ENCODE measurements at places on chromosomes 6 and 20.

- no peak for DNase-seq
Measured at GRCh38 chr6:167214206-167214605, 56.4 kb upstream of the GPR31 start.

- DNase-seq: peak; percentile 23
Measured at GRCh38 chr20:59121714-59122565, 41.7 kb upstream of the ZNF831 start.

DNA sequence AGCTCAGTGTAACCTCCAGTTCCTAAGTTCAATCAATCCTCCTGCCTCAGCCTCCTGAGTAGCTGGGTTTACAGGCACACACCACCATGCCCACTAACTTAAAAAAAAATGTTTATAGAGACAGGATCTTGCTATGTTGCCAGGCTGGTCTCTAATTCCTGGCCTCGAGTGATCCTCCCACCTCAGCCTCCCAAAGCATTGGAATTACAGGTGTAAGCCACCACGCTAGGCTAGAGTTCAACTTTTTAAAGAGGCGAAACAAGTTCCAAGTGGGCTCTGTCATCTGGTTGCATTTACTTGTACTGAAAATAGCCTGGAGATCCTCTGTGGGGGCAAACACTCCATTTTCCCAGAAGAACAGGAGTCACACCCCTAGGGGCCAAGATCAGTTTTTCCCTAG is 100.7 kb upstream of the RIPOR2 start:
- no peak for DNase-seq

DNA sequence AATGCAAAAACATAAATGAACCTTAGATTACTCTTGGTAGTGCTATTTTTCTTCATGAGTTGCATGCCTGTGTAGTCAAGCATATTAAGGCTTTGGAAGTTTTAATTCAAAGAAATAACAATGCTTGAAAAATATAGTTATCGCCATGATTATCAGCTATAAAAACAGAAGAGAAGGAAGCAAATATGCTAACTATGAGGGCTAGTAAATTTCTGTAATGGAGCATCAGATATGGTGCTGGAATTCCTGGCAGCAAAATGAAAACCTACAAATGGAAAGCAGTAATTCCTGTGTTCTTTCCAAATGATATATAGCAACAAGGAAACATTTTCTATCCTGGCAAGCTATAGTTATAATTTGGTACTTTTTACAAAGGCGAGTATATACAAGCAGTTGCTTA is 29.7 kb downstream of the DOP1A start:
- DNase-seq: no peak

DNA sequence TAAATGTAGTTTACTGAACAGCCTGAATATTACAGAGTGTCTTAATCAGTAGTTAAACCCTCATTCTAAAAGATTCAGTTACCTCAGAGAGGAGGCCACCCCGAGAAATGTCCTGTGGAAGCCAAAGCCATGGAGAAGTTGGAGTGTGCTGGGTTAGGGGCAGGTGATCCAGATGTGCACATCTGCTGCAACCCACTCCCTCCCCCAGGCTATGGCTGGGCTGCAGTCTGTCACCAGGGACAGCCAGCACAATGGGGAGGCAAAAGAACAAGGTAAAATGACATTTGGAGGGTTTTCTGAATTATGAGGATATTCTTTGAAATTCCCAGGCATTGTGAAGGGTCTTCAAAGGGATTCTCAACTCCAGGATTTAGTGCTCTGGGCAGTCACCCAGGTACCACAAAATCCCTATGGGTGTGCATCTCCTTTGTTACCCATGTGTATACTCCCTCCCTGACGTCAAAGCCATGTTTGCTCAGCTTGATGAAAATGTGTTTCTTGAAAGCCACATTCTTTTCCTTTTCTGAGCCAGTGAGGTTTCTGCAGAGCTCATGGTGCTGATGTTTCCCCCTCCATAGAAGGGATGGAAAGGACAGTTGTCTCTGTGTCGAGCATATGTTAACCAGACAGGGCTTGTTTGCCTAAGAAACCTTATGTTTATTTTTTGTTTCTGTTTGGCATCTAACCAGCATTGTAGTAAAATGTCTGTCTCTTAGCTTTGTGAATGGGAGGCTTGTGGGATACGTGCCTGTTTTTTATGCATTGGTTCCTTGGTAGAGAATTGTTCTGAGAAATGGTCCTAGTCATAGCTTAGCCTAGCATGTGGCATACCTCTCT is 212.3 kb upstream of the TBX18 start:
- DNase-seq: no peak

DNA sequence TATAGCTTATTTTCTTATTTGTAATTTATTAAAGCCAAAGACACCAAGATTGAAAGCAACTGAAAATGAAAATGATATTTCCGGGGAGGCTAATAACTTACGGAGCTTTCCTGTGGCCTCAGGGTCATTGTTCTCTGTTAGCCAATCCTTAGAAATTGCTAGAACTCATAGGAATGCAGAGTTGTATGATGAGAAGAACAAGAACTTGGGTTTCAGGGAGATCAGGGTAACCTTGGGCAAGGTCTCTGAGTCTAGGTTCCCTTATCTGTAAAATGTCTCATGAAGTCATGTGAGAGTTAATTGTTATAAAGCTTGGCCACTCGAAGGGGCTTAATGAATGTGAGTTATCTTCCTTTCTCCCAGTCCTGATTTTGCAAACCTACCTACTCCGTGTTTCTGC is 20.1 kb upstream of the SERINC3 start:
- DNase-seq: no peak

DNA sequence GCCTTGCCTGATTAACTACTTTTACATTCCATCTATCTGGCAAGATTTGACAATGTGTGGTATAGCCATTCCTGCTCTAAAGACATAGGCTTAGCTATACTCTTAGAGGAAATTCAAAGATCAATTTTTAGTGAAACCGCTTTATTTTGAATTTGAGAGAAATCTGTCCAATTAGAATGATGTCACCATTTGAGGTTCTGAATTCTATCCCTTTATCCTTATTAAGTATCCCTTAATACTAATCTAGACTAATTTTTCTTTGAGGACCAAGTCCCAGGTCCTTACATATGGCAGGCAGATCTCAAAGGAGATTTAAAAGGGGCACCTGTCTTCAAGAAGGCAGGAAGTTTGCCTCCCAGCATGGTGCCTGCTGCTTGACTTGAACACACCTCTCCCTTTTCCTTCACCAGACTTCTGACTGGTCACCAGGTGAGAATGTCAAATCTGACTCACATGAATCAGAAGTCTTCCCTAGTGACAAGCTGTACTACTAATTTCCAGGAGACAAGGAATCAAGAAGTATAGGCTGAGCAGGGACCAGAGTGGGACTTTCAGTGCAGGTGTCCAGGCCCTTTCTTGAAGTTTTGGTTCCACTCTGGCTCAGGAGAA is 15.0 kb upstream of the MRAP2 start:
- DNase-seq: no peak

DNA sequence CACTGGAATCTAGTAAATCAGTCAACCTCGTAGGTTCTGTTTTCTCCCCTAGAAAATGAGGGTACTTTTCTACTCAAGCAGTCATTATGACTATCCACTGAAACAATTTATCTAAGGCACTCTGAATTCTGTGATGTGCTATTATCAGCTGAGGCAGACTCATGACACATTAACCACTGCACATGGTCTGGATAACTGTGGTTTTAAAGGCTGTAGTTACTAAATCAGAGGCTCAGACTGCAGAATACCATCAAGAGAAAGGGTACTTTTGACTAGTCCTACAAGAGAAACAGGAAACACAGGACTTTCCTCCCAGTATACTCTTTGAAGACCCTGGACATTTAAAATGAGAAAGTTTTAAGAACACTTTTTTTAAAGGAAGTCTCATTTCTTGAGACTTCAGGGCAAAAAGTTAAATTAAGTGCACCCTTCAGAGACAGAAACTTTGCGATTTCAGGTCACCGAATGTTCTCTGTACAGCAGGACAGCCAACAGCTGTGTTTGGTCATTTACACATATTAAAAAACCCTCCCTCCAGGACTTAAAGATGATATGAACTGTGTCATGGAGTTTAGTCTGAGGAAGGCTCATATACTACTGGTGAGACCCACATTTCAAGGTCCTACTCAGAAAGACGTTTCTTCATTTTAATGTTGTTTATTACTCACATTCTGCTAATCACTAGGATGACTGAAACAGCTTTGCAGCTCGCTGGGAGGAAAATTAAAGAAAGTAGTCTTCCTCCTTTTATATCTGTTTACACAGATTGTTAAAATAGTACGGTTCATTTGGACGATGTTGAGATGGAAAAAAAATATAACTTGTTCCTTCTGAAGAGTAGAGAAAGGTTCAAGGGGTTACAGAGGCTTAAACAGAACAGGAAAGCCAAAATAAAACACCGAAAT is 19.9 kb downstream of the ATXN1 start:
- DNase-seq: no peak

DNA sequence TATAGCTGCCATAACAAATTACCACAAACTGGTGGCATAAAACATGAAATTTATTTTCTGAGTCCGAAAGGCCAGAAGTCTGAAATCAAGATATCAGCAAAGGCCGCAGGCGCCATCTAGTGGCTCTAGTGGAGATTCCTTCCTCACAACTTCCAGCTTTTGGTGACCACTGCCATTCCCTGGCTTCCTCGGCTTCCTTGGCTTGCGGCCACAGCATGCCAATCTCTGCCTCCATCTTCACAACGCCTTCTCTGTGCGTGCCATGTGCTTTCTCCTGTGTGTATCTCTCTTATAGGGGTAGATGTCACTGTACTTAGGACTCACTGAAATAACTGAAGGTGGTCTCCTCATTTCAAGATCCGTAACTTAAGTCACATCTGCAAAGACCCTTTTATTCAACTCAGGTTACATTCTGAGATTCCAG is 5.4 kb upstream of the PLAGL1 start:
- DNase-seq: peak; percentile 73

DNA sequence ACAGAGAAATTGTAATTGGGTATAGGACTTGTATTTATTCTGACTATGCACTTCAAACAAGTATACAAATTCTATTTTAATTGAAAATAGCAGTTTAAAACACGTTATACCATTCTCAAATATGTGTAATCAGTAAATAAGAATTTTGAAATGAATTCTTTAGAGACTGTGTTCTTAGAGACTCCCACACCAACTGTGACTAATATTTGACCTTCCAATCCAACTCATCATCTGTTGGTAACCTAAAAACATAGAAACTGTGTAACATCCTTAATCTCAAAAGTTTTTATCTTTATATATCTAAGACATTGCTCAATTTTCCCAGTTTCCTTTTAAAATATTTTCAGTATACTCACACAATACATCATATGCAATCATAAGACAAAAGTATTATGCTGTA is 83.9 kb downstream of the KHDRBS2 start:
- DNase-seq: no peak

Measured in stimulated activated CD4-positive, alpha-beta T cell treated with anti-CD3 and anti-CD28 coated beads, Interleukin-4, amount 100 ng/mL, for 24 hours (primary cell).